ENCODE measurements at places on chromosomes 1 and 21.

DNA sequence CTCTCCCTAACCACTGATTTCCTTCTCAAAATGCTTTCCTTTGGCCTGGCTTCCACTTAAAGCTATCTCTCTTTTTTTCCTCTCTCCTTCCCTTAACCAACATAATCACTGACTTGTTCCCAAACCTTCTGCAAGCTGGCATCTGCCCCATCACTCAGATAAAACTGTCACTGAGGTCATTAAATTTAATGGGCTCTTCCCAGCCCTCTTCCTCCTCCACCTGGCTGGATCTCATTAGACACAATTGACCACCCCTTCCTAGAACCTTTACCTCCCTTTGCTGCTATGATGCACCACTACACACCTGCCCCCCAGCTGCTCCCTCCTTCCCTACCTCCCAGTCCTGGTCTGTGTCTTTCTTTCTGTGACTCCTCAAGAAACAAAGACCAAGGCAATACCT is 44.0 kb upstream of the GJB5 start:
- DNase-seq, result no peak

DNA sequence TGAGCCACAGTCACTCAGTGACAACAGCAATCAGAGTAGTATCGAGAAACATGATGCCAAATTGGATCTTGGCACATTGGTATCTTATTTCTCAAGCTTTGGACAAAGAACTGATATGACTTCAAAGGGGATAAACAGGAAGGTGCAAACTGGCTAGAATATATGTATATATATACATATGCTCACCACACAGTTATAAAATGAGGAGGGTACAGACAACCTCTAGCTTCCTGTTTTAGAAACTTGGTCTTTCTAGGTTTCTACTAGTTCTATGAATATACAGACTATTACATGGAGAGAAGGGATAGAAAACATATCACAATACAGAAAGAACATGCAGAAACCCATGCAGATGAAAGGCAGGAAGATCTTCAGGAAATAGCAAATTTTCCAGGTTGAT is 292.1 kb upstream of the SNX7 start:
- no peak for DNase-seq

DNA sequence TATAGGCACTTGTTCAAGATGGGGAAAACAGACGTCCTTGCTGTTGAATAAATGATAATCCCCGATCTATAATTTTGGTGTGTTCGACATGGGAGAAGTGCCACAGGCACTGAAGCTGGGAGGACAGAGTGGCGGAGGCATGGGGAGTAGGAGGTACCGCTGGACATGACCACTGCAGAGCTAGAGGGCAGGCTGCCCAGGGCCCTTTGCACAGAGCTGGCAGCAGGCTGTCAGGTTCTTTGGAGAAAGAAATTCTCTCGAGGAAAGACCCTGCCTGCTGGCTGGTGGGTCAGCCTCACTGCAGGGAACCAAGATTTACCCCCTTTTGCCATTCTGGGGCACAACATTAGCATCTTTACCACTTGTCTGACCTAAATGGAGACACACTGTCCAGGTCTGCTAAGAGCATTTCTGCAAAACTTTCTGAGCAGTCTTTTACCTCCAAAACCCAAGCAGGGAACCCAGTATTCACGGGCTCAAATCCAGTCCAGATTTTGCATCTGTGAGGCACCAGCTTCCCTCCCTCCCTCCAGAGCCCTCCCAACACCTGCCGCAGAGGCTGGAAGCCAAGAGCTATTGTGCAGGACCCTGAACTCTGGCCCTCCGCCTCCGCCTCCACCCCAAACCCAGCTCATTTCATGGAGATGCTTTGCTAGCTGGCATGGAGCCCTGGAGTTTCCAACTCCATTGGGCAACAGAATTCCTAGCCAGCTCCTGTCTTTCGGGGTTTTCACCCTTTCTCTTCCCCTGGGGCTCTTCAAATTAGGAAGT is 142.3 kb downstream of the PLXNA2 start:
- no peak for DNase-seq

- DNase-seq, result no peak
Observed at GRCh38 chr1:33175865-33176264, 6.0 kb downstream of the TRIM62 start.

- no peak for DNase-seq
Observed at GRCh38 chr1:89706700-89707012, 73.7 kb downstream of the LRRC8C start.

DNA sequence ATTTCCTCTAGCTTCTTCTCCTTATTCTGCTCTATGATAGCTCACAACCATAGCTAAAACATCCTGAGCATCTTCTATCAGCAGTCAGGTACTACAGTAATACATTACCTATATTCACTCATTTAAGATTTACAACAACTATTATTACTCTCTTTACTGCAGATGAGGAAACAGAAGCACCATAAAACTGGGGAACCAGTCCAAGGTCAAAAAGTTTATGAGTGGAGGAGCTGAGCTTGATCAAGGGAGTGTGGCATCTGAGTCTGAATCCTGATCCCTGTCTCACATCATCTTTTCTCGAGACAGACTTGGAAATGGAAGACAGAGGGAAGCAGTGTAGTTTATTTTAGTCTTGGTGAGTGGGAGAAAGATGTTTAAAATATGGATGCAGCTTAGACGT is 288.6 kb downstream of the RGS7 start:
- no peak for DNase-seq

DNA sequence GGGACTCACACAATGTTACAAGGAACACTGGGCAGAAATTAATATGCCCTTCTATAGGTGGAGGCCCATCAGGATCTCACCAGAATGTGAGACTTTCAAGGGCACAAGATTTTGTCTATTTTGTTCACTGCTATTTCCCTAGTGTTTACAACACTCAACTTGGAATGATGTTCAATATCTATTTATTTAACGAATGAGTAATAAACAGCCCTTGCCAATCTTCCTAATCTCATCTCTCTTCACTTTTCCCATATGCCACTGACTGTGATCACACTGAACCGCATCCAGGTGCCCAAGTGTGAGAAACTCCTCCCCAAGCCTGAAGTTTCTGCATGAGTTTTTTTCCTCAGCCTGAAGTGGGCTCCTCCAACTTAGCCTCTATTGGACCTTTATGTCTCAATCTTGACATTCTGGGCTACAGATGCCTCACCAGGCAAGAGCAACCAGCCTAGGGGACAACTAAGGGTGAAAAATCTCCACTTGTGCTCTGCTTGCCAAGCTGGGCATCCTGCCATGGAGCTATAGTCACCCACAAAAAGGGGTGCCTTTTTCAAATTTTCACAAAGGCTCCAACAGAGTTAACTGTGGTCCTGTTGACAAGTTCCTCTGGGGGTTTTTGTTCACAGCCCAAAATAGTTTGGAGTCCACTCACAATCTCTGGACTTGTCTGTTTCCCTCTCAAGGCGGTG is 105.6 kb downstream of the PLPP3 start:
- DNase-seq, result no peak

GRCh38 chr21:42468491-42469131 is 27.4 kb downstream of the RSPH1 start:
- no peak for DNase-seq

- no peak for DNase-seq
Observed at GRCh38 chr1:234879147-234880080, 249.2 kb downstream of the TOMM20 start.

DNA sequence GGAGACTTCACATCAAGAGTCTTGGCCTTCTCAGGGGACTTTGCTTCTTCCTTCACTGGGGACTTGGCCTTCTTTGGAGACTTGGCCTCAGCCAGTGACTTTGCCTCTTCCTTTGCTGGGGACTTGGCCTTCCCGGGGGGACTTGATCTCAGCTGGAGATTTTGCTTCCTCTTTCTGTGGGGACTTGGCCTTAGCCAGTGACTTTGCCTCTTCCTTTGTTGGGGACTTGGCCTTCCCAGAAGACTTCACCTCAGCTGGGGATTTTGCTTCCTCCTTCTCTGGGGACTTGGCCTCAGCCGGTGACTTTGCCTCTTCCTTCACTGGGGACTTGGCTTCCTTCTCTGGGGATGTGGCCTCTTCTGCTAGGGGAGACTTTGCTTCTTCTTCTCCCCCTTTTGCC is 13.5 kb upstream of the CD2 start:
- DNase-seq, result no peak

GRCh38 chr1:19942088-19942487 is 18.7 kb upstream of the PLA2G2E start:
- DNase-seq, result no peak

GRCh38 chr1:156241926-156242325 is at the start of gene BGLAP:
BGLAP (plus strand) TSS chr1:156242184; CDS start chr1:156242232, 48 bp downstream.
- no peak for DNase-seq

- DNase-seq, result no peak
Observed at GRCh38 chr21:39612233-39613040, at the start of gene B3GALT5. B3GALT5 (plus strand) TSS chr21:39612940; CDS start chr21:39660560, 47,620 bp downstream.

- DNase-seq, result no peak
Observed at GRCh38 chr1:247465796-247466195, 7.9 kb upstream of the OR2B11 start.

DNA sequence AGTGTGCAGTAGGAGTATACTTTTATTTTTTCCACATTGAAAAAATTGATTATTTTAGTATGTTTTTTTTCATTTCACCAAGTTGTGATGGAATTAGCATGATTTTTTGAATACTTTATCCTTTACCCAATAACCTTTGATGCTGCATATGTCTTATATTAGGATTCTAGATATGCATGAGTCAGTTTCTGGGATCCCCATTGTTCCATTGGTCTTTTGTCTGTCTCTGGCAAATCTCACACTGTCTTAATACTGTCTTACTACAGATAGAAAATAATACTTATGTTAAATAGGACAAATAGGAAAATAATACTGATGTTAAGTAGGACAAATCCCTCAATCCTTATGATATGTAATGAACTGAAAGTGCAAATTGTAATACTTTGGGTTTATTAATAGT is 54.3 kb upstream of the ASB17 start:
- DNase-seq, result no peak

GRCh38 chr1:225572422-225572821 is 80.5 kb downstream of the ENAH start:
- DNase-seq, result no peak

- DNase-seq, result no peak
Observed at GRCh38 chr1:27601771-27602461, 2.0 kb downstream of the AHDC1 start.

DNA sequence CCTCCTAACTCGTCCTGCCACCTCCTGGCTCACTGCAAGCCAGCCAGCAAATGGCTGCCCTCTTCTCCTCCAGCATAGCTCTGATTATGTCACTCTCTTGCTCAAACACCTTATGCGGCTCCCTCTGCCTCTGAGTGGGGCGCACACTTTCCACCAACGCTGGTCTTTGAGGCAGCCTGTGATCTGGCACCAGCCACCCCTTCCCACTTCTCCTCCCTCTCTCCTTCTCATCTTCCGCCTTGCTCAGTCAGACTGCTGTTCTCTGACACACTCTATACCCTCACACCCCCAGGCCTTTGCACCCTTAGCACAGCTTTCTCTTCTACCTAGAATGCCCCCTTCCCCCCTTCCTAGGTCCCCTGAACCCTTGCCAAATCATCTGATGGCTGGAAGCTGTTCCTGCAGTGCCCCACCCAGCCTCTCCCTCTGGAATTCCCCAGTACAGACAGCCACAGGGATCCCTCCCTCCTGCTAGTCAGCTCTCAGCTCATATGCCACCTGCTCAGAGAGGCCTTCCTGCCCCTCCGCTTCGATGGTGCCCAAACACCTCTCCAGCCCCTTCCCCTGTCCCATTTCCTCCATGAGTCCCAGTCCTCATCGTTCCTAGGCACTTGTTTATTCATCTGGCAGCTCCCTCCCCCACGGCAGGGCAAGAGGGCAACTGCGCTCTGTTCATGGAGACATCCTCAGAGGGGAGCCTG is 21.7 kb upstream of the PEF1 start:
- DNase-seq, result no peak

GRCh38 chr1:92969517-92969916 is 8.3 kb upstream of the DIPK1A start:
- DNase-seq, result no peak

GRCh38 chr1:63435161-63435560 is 67.7 kb downstream of the ALG6 start:
- DNase-seq, result no peak

DNA sequence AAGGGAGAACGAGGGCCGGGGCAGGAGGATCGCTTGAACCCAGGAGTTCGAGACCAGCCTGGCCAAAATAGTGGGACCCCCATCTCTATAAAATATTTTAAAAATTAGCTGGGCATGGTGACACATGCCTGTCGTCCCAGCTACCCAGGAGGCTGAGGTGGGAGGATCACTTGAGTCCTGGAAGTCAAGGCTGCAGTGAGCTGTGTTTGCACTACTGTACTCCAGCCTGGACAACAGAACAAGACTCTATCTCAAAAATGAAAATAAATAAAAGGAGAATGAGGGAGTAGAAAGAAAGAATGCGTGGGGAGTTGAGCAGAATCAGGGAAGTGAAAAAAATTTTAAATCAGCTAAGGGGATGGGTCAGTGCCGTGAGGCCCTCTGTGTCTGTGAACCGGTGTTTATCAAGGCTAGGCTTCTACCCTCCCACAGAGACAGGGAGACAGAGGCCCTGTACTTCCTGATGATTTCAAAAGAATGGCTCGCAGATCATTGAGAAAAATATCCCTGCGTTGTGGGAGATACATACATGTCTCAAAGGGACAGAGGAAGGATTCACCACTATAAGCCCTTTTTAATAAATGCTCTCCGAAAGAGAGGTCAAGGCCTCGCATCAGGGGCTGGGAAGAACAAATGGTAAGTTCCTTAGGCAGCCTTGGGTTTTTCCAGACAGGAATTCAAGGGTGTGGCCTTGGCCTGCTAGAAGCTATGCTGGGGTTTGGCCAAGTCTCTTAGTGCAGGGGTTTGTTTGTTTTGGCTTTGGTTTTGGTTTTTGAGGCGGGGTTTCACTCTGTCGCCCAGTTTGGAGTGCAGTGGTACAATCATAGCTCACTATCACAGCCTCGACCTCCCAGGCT is 20.7 kb downstream of the IL10RB start:
- no peak for DNase-seq

GRCh38 chr1:63051886-63052285 is 268.0 kb downstream of the ATG4C start:
- DNase-seq, result no peak

DNA sequence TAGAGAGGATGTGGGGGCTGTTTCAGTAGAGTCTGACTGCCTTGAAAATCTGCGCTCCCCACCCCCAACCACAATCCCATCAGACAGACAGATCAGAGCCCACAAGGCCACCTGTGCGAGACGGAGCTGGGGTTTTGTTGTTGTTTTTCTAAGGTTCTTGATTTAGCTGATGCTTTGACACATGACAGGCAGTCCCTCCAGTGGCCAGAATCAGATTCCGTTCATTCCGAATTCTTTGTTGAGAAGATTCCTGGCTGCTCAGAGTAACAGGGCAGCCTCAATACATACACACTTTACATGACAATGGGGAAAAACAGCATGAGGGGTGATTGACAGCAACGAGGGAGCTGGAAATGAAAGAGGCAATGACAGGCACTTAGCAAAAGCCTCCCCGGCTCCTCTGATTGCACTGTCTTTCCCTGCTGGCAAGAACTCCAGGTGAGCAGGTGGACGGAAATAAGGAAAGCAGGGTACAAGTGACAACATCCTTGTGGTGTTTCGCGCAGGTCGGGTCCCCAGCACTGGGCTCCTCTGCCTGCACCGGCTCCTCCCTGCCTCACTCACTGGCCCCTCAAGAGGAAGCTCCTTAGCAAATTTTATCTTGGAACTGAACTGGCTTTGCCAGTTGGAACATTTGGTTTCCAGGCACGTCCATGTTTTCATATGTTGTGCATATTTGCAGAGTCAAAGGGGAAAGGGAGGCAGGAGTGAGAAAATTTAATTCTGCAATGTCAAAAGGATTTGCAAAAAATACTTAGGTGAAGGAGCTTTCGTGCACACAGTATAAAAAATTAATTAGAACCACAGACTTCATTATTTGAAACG is 148.7 kb downstream of the PGBD5 start:
- DNase-seq, result no peak
